ENCODE measurements at places on chromosomes 5 and 9.

- DNase-seq: no peak
Observed at GRCh38 chr9:124222918-124223720, 34.6 kb upstream of the NEK6 start.

GRCh38 chr9:115855458-115856133 is 298.0 kb upstream of the PAPPA start:
- no peak for DNase-seq

DNA sequence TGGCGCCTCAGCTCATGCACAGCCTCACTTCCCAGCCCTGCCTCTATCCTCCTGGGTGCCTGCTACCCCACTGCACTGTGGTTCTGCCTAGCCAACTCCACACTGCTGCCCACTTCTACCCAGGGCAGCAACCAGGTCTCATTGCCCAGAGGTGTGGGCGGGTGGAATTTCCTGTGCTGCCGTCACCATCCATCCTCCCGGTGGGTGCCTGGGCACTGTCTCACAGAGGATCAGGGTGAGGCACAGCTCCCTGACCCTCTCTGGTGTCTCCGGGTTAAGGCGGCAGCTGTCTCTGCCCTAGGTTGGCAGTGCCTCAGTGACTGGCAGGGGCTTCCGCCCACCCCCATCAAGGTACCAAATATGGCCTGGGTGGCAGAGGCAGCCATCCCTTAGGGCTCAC is 4.3 kb upstream of the MTMR12 start:
- no peak for DNase-seq

GRCh38 chr9:89999534-90000370 is 394.9 kb downstream of the GADD45G start:
- peak; percentile 29 for DNase-seq

GRCh38 chr5:61720829-61721228 is 388.8 kb downstream of the ZSWIM6 start:
- DNase-seq: no peak

- DNase-seq: no peak
Observed at GRCh38 chr5:115831163-115831768, 10.1 kb downstream of the ATG12 start.

- DNase-seq: no peak
Observed at GRCh38 chr5:139657363-139658321, 9.5 kb downstream of the CXXC5 start.

- no peak for DNase-seq
Observed at GRCh38 chr9:3858961-3859360, 333.2 kb upstream of the RFX3 start.

GRCh38 chr5:43891112-43891511 is 288.1 kb downstream of the NNT start:
- no peak for DNase-seq

DNA sequence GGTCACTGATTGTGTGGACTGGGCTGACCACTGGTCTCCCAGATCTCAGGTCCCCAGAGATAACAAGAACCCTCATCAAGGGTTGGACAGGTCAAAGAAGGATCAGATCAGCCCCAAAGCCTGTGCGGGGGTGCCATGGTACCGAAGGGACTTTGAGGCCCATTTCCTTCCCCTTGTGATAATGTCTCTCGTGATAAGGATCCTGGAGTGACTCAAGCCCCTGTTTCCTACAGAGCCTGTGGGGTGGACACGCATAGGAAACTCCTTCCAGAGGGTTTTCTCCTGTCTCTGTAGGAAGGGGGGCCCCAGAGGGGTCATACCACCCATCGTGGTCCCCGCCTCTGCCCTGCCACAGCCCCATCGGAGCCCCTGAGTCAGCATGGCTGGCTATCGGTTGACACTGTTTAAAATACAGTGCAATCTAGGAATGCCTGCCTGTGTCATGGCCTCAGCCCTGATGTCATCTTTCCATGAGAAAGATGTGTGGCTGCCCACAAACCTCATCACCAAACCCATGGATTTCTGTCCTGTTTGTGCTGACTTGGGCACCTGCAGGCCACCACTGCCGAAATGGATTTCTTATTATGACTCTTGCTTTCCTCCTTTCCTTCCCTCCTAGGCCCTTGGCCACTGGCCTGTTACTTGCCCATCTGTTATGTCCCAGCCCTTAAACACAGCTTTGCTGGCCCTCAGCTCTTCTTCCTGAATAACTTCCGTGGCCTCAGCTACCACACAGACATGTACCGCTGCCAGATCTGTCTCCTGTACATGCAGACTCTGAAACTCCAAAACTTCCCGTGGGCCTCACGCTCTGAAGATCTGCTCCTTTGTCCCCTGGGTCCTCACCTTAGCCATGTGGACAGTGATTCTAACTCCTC is 2.9 kb upstream of the CSF2 start:
- DNase-seq: no peak

- no peak for DNase-seq
Observed at GRCh38 chr5:53291528-53291927, 182.0 kb upstream of the MOCS2 start.

GRCh38 chr9:74071502-74071901 is 425.6 kb upstream of the RORB start:
- DNase-seq: no peak

DNA sequence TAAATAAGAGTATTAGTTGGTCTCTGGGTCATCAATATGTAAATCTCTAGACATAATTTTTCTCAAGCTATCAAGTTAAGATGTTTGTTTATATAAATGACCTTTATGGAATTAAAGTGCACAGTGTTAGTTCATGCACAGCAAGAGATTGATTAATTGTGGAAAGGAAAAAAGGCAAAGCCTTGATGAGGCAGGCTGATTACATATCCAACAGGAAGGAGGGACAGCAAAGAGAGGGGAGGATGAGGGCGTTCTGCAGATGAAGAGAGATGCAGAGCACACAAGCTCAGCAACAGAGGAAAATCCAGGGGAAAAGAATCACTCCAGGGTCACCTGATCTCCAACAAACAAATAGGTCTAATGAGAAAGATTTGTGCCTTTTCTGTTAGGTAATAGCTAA is 16.5 kb downstream of the NTRK2 start:
- no peak for DNase-seq

- no peak for DNase-seq
Observed at GRCh38 chr9:22731786-22732185, 285.2 kb downstream of the DMRTA1 start.

DNA sequence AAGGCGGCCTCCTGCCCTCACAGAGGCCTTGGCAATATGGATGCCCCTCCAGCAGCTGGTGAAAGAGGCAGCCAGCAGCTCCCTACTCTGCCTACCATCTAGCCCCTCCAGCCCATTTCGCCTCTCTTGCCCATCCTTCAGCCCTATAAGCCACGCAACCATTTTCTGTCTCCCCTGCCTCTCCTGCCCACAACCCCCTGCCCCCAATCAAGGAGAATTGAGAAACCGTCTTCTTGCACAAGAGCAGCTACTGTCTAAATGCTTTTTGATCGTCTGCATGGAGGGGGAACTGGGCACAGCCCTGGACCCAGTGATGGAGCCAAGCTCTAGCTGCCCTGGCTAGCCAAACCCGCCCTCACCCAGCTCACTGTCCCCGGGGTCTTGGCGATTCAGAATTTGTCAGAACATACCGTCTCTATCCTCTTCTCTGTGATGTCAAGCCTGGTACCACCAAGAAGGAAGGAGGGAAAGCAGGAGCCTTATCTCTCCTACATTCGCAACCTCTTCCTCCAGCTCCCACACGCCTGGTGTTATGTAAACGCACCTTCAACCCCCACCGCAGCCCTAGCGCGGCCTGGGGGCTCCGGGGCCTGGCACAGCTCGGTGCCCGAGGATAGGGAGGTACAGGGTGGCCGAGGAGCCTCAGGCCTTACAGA is 1.2 kb downstream of the SPRY4 start:
- no peak for DNase-seq

DNA sequence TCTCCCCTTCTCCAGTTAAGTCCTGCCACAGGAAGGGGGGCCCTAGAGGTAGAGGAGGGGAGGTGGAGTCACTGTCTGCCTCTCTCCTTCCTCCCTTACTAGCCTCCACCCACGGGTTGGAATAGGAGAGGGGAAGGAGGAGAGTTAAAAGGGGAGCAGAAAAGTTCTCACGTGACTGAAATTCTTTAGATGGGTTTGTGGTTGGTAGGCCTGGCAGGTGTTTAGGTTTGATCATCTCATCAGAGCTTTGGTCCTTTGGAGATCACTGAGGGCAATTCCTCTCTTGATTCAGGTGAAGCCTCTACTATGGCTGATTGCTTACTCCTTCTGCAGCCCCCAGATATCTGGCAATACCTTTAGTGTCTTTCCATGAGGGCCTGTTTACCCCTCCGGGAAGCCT is 24.9 kb upstream of the C5orf63 start:
- no peak for DNase-seq

GRCh38 chr5:73312146-73312871 is 136.3 kb downstream of the FOXD1 start:
- DNase-seq: no peak

DNA sequence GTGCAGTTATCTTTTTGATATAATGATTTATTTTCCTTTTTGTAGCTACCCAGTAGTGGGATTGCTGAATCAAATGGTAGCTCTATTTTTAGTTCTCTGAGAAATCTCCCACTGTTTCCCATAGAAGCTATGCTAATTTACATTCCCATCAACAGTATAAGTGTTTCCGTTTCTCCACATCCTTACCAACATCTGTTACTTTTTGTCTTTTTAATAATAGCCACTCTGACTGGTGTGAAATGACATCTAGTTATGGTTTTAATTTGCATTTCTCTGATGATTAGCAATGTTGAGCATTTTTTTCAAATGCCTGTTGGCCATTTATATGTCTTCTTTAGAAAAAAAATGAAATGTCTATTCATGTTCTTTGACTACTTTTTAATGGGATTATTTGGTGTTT is 94.7 kb downstream of the SERINC5 start:
- DNase-seq: no peak

DNA sequence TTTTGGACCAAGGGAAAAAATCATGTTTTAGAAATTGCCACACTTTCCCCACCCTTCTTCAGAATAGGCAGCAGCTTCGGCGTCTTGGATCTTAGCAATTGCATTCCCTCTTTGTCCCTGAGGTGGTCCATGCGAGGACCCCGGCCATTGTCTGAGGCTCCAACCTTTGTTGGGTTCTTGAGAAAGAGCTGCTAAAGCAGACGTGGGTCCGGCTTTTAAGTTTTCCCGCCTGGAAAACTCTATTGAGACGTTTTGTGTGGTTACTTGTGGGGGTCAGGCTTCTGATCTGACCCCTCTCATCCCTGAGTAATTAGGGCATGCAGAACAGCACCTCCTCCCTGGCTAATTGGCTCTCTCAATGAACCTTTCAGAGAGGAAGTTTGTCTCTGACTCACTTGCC is 509.6 kb upstream of the TNC start:
- DNase-seq: no peak

DNA sequence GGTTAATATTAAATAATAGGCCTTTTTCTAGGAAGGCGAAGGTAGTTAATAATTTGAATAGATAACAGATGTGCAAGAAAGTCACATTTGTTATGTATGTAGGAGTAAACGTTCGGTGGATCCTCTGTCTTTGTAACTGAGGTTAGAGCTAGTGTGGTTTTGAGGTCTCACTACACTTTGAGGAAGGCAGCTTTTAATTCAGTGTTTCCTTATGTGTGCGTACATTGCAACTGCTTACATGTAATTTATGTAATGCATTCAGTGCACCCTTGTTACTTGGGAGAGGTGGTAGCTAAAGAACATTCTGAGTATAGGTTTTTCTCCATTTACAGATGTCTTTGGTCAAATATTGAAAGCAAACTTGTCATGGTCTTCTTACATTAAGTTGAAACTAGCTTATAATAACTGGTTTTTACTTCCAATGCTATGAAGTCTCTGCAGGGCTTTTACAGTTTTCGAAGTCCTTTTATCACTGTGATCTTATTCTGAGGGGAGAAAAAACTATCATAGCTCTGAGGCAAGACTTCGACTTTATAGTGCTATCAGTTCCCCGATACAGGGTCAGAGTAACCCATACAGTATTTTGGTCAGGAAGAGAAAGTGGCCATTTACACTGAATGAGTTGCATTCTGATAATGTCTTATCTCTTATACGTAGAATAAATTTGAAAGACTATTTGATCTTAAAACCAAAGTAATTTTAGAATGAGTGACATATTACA is 45.7 kb downstream of the TGFBR1 start:
- no peak for DNase-seq

DNA sequence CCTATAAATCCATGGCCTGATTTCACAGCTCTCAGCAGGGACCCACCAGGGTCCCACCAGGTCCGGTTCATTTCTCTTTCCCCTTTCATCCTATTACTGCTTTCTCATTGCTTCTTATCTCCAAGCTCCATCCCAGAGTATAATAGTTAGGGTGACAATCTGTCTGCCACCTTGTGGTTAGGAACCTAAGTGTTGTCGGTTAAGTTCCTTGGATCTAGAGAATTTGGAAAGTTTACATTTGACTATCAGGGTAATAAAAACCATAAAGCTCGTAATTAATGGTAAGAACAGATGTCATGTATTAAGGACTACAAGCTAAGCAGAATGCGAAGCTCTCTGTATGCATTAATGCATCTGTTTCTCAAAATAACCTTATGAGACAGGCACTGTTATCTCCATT is 259.1 kb downstream of the SH3GL2 start:
- DNase-seq: no peak
